Activated naive CD4-positive, alpha-beta T cell treated with anti-CD3 and anti-CD28 coated beads for 36 hours (primary cell): ENCODE measurements at places on chromosomes 11 and 22. TPM values are rescaled to one million over a fixed set of nuclear protein-coding genes. Genes with fewer than 3 reads are reported as not detected.

MAPK8IP2 gene
- 0.15 TPM for total RNA-seq

GRCh38 chr11:36379653-36380052, 83.6 kb downstream of the PRR5L start:
- H3K4me1 ChIP-seq: peaks cover 24% of the 10 kb centered on the region
- H3K27ac ChIP-seq: no peak overlapping the region
- peaks cover 53% of the 10 kb centered on the region for H3K27me3 ChIP-seq
- DNase-seq: no peak

OR10A2 gene
- total RNA-seq: not detected

- peaks cover 27% of the 10 kb centered on the region for H3K36me3 ChIP-seq
- H3K4me3 ChIP-seq: peak overlapping the region; percentile 92
- DNase-seq: peak; percentile 88
- no peaks in the 10 kb centered on the region for H3K27me3 ChIP-seq
Observed at GRCh38 chr22:50530877-50531545, 1.2 kb upstream of the TYMP start.

DNA sequence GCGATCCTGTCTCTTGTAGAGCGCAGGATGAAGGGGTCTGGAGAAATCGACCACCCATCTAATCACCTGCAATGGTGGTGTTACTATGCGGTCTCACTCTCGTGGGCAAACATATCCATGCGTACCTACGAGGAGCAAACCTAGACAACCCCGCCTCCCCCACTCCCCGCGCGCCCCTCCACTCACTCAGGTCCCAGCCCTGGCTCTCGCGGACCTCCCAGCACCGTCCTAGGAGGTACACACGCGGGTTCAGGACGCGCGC, 887 bp downstream of the TRPC6 start:
- H3K27ac ChIP-seq: no peak overlapping the region
- no peaks in the 10 kb centered on the region for H3K4me1 ChIP-seq
- H3K4me3 ChIP-seq: no peak overlapping the region
- no peak for DNase-seq
- H3K36me3 ChIP-seq: no peaks in the 10 kb centered on the region
- peaks cover 26% of the 10 kb centered on the region for H3K27me3 ChIP-seq
